ENCODE measurements at places on chromosomes 6 and 20. TPM values are rescaled to one million over a fixed set of nuclear protein-coding genes. Genes with fewer than 3 reads are reported as not detected.

DNA sequence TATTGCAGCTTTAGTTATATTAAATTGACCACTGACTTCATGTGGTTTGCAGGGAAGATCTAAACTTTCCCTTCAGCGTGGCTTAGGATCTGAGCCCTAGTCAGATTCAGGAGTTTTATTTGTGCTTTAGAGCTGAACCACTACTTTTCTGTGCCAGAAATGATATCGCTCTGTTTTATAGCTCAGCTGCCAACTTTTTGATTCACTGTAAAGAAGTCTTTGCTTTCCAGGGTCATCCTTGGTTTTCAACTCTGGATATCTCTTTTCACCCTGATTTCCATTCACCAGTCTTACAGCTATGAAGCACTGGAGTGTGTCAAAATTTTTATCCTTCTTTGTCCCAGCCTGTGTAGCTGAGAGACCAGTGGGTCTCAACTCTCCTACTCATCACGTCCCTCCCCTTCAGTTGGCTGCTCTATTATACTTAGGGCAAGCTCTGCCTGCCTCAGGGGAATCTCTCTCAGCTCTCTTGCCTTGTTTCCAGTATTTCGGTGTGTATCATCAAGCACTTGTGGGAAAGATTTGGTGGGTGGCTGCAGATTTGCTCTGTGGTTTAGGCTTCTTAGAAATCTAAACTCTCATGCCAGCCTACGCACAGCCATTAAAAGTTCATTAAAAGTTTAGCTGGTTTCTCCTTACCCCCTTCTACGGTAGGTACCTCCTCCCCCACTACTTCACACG is 425.5 kb downstream of the TENT5A start:
- no peaks in the 10 kb centered on the region for H3K36me3 ChIP-seq
- no peak for DNase-seq
- no peaks in the 10 kb centered on the region for H3K27me3 ChIP-seq
- H3K27ac ChIP-seq: no peak overlapping the region
- no peak overlapping the region for H3K4me3 ChIP-seq
- no peaks in the 10 kb centered on the region for H3K4me1 ChIP-seq

- H3K27me3 ChIP-seq: no peaks in the 10 kb centered on the region
- H3K4me1 ChIP-seq: peaks cover 48% of the 10 kb centered on the region
- H3K4me3 ChIP-seq: no peak overlapping the region
- H3K27ac ChIP-seq: no peak overlapping the region
- no peak for DNase-seq
Measured at GRCh38 chr6:15434263-15434662, 188.4 kb downstream of the JARID2 start.

Gene UNC5CL
- 0.96 TPM for total RNA-seq

- H3K27ac ChIP-seq: no peak overlapping the region
- no peaks in the 10 kb centered on the region for H3K4me1 ChIP-seq
- DNase-seq: no peak
Measured at GRCh38 chr20:37669062-37669772, 24.6 kb upstream of the CTNNBL1 start.

Gene TP53TG5
- total RNA-seq: not detected

Gene TMEM200A
- total RNA-seq: 0.63 TPM

Gene RIPPLY2
- total RNA-seq: not detected

DNA sequence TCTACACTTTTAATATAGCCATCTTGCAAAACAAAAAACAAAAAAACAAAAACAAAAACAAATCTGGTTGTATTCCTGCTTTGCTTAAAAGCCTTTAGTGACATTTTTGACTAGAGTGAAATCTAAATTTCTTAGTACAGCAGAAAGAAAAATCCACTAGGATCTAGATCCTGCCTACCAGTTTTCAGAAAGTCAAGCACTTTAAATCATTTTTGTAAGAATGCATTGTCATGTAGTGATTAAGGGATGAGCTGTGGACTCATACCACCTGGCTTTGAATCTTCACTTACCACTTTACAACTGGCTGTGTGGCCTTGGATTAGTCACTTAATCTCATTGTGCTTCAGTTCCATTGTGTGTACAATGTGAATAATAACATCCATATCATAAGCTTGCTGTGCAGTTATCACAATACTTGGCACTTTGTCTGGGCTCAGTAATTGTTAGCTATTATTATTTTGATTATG is 4.0 kb downstream of the MKKS start:
- H3K27ac ChIP-seq: no peak overlapping the region
- no peak overlapping the region for H3K4me3 ChIP-seq
- DNase-seq: no peak
- no peaks in the 10 kb centered on the region for H3K4me1 ChIP-seq
- H3K27me3 ChIP-seq: no peaks in the 10 kb centered on the region
- no peaks in the 10 kb centered on the region for H3K36me3 ChIP-seq

DNA sequence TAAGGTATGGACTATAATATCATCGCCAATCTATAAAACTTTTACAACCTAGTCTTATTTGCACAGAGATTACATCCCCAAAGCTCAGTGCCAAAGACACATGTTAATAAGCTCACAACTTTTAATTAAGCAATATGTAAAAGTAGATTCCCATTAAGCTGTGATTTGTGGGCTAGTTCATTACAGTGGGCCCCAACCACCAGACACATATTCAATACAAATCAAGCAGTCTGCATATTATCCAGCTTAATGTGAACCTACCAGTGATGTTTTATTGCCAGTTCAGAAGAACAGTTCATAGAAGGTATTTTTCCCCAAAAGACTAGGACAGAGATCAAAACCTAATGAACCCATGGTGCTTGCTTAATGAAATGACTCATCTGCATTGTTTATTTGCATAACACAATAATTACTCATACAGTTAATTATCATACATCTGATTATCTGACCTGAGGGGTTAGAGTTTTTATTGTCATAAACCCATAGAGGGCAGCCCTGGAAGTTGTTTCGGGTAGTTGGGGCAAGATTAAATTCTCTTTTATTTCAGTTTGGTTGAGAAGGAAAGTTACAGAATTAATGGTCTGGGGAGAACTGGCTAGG is 831.0 kb downstream of the TFAP2A start:
- no peaks in the 10 kb centered on the region for H3K4me1 ChIP-seq
- no peaks in the 10 kb centered on the region for H3K27me3 ChIP-seq
- no peak for DNase-seq
- H3K36me3 ChIP-seq: no peaks in the 10 kb centered on the region
- H3K27ac ChIP-seq: no peak overlapping the region
- no peak overlapping the region for H3K4me3 ChIP-seq

Gene SLC22A2
- total RNA-seq: not detected

All from right atrium auricular region (tissue), 2 donors.